ENCODE measurements at places on chromosomes 3 and 15.
A peak's percentile ranks its signal among the peaks of the same experiment; 100 is the strongest.

DNA sequence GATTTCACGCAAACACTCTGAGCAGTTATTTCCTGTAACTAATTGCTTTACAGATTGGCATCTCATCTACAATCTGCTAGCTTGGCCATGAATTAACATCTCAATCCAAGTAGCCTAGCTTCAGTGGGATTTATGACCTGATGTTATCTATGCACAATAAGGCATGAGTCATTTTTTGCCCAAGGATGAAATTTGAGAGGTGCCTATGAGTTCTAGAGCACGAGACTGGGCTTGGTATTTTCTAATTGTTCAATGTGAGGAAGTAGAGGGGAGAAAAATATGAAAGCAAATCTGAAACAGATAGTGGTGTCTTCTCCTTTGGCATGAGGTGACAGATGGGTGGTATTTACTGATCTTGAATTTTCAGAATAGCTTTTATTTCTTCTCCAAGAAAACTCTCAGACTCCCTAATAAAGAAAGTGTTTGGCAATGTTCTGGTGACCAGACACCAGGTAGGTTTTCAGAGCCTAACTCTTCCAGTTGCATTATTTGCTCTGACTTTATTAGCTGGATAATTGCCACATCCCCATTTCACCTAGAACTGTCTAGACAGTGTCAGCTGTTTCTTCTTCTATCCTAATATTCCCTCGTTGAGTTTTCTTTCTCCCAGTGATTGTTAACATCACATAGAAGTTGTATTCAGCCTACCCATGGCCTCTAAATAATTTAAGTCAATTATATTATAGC, 301.0 kb upstream of the UMPS start:
- peak; percentile 1 for DNase-seq

- DNase-seq: no peak
These were observed 151.2 kb downstream of the EBLN2 start for GRCh38 chr3:73212683-73213082.

- DNase-seq: no peak
These were observed 34.4 kb downstream of the PRKCI start for GRCh38 chr3:170256597-170256996.

GRCh38 chr3:45273681-45274515, 47.8 kb upstream of the TMEM158 start:
- no peak for DNase-seq

GRCh38 chr3:45205126-45205525, 21.0 kb downstream of the TMEM158 start:
- no peak for DNase-seq

DNA sequence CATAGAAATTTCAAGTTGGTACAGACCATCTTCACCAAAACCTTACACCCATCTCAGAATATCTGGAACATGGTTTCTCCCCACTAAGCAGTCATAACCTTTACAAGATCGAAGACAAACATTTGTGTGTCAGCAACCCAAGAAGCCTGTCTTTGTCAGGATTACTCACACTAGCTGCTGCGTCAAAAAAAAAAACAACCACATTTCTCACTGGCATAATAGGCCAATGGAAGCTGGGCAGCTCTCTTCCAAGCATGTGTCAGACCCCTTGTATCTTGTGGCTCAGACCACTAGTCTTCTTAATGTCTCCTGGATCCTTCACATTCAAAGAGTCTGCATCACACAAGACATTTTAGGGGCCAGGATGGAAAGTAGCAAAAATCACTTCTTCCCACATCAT, 266.9 kb upstream of the IGF1R start:
- no peak for DNase-seq

GRCh38 chr15:78174401-78174800, 25.2 kb downstream of the IDH3A start:
- DNase-seq: no peak

- DNase-seq: no peak
These were observed 296 bp downstream of the TPRA1 start for GRCh38 chr3:127590282-127590592.

All from NCI-H1436 (cell line).